ENCODE measurements at places on chromosomes 6 and 20.

GRCh38 chr20:35627121-35627520, 11.5 kb downstream of the SPAG4 start:
- no peak for DNase-seq

- no peak for DNase-seq
Observed at GRCh38 chr6:30821862-30822784, 62.2 kb upstream of the DDR1 start.

DNA sequence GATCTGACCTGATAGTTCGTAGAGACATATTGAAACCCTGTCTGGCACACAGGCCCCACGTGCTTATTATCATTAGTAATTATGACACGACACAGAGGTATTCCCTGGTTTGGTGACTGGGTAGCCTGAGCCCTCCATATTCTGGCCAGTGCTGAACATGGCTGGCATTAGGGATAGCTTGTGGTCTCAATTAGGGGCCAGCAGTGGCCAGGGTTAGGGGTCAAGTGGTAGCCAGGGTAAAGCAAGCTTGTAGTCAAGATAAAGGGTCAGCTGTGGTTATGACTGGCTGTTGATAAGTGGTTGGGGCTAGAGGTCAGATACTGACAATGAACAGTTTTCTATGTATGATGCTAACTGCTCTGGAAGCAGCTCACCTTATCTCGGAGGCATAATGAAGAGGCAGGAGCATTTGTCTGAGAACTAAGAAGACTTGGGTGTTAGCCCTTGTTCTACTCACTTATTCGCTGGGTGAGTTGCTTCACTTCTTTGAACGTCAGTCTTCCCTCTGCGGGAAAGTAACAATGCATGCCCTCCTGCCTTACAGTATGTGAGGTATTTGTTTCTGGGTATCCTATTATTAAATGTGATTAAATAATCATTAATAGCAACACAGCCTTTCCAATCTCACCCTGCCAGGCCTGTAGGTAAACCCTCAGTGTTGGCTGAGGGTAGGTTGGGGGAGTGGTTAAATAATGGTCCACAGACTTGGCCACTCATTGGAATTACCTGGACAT, 66.7 kb downstream of the VEGFA start:
- no peak for DNase-seq

DNA sequence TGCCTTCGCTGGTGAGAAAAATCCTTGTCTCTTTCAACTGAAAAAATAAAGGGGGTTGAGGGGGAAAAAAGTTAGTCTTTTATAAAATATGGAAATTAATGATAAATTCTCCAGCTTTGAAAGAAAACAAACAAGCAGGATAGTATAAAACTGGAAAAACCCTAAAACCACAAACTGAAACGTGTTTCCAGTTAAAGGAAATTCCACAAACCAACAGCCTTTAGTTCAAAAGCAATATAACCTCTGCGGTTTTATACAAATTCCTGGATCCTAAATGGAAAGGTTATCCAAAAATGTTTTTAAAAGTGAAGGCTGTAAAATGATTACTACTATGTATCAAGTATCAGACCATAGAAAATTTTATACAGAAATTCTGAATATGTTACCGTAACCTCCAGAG, 55.6 kb downstream of the BMP5 start:
- DNase-seq = no peak

DNA sequence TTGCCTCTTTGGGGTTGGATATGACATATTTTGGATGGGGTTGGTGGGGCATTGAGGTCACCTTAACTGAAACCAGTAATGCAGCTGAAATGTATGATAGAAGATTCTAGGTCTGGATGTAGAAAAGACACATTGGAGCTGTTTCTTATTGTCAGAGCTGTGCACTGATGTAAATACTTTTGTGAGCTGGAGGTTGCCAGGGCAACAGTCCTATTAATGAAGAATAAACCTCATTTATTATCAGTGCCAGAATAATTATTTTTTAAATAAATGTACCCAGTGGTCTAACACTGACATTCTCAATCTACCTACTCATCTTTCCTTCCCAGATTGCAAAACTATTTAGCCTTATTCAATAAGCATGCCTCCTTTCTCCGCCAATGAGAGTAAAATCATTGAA, 57.0 kb downstream of the CAP2 start:
- DNase-seq = no peak

DNA sequence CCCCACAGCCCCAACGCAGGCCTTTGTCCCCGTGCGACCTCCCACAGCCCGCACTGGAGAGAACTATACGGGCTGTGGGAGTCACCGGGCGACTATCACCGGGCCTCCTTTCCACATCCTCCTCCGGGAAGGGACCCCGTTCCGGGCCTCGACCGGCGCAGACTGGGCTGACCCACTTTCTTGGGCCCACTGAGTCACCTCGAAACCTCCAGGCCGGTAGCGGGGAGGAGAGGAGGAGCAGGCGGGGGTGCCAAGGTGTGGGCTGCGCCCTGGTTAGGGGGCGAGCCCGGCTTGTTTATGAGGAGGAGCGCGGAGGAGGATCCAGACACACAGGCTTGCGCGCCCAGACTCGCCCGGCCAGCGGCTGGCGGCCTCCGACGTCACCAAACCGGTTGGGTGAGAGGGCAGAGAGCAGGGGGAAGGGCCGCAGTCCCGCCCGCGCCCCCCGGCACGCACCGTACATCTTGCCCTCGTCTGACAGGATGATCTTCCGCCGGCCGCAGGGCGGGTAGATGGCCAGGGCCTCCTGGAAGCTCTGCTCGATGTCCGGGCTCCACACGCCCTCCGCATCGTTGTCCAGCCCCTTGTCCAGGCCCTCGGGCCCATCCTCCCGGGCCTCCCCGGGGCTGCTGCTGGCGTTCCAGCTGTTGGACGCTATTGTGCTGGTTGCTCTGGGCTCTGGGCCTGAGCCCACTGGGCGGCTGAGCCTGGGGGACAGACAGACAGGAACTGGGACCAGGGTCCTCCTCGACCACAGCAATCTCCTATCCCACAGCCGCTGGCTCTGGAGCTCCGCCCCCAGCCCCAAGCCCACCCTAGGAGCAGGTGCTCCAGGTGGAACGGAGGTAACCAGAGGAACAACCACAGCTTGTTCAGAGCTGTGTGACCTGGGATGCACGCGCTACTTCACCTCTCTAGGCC, 10.6 kb downstream of the TEAD3 start:
- no peak for DNase-seq

GRCh38 chr6:113401231-113401630, 455.9 kb upstream of the MARCKS start:
- DNase-seq = no peak

DNA sequence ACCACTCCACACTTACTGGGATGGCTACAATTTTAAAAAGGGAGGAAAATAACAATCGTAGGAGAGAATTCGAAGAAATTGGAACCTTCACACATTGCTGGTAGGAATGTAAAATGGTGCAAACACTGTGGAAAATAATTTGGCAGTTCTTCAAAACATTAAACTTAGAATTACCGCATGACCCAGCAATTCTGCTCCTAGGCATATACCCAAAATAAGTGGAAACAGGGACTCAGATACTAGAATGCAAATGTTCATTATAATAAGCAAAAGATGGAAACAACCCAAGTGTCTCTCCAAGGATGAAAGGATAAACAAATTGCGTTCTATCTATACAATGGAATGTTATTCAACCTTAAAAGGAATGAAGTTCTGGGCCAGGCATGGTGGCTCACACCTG, 245.5 kb upstream of the TAB2 start:
- no peak for DNase-seq

DNA sequence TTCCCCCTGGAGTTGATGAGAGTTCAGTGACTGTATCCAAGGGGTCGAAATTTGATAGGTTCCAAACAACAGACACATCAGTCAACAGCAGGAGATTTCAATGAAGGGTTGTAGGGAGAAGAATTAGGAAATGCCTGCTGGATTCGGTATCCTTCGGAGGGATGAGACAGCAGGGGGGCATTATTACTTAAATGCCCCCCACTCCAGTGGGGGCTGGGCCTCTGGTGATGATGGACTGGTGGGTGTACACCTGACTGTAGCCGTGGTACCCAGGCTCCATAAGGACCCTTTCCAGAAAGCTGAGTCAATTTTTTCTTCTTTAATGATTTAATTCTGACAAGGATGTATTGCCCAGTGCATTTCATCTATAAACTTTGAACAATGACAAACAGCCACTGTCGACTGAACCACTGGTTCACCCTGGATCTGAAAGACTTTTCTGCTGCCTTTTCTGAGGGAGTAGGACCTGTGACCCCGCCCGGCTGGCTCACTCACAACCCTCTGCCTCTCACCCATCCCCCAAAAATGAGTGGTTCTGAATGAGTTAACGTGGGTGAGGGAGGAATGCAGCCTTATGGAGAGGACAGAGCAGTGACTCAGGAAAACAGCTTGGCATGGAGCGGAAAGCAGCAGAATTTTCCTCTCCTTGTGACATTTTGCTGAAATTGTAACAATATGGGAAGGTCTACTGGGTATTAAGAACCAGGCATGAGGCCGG, 41.0 kb downstream of the ZMYND8 start:
- no peak for DNase-seq

- no peak for DNase-seq
Observed at GRCh38 chr20:24169256-24169655, 180.7 kb upstream of the GGTLC1 start.

DNA sequence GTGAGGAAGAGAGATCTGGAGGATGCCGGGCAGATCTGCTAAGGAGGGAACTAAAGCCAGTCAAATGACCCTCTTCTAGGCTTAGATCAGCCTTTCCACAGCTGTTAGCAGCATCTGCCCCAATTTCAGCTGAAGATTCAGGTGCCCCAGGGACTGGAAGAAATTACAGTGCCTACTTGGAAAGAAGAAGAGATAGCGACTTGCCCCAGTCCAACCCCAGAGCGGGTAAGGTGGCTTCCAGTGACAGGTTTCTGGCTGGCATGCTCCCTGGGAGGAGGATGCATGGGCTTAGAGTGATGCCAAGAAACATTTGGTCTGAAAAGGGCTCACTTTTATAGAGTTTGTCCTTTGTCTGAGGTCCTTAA, 620 bp downstream of the TJAP1 start:
- no peak for DNase-seq

- DNase-seq = no peak
Observed at GRCh38 chr20:23205211-23205610, 119.1 kb upstream of the CD93 start.

GRCh38 chr6:81748994-81749393, 3.5 kb downstream of the TENT5A start:
- no peak for DNase-seq

DNA sequence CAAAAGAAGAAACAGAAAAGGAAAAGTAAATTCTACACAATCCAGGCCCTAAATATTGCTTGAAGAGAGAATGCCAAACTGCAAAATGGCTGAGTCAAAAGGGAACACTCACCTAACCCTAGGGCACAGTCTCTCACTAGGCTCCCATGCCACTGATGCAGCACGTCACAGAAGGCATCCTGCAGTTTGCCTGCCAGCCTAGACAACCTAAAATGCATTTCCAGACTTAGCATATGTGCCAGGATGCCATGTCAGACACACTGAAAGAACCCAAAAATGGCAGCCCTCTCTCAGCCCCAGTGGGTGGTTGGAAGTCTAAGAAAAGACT, 10.6 kb upstream of the SIRPD start:
- no peak for DNase-seq

- DNase-seq = no peak
Observed at GRCh38 chr6:54491431-54491830, 183.2 kb downstream of the TINAG start.

DNA sequence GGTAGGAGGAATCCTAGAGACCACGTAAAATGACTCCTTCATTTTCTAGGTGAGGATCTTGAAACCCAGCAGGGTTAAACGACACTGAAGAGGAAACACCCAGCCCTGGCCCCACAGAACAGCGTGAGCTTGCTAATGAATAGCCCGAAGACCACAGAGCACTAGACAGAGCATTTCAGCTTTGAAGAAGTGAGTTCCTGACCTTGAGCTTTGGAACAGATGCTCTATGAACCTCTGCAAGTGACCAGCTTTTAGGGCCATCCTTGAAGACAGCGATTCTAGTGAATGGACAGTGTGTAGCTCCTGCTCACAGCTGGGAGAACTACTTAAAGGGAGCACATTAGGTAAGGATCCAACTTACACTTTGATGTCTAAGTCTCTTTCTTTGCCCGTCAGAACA, 74.0 kb upstream of the FRMD1 start:
- no peak for DNase-seq

GRCh38 chr6:28953585-28954258, 29.9 kb upstream of the TRIM27 start:
- no peak for DNase-seq

- no peak for DNase-seq
Observed at GRCh38 chr20:44071526-44072111, 115.4 kb downstream of the JPH2 start.

DNA sequence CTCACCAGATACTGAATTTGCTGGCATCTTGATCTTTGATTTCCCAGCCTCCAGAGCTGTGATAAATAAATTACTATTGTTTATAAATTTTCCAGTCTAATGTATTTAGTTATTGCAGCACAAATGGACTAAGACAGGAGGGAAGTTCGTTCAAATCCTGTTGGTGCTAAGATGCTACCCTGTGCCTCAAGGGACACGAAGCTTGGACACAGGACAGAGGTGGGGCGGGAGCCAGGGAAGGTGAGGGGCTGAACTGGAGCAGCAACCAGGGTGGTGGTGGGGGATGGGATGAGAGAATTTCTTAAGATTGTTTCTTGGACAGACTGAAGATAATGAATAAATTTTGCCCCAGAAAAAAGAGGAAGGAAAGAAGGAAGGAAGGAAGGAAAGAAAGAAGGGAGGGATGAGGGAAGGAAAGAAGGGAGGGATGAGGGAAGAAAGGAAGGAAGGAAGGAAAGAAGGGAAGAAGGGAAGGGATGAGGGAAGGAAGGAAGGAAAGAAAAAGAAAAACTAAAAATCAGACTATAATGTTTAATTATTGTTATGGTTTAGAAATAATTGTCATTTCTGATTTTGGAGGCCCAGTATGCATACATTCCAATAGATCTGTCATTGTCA, 127.2 kb downstream of the CDC5L start:
- DNase-seq = no peak

GRCh38 chr6:2179950-2180349, 65.5 kb downstream of the GMDS start:
- DNase-seq = no peak

- no peak for DNase-seq
Observed at GRCh38 chr20:7850775-7851490, 89.3 kb downstream of the HAO1 start.

GRCh38 chr6:163331245-163331644, 83.3 kb upstream of the QKI start:
- no peak for DNase-seq

- no peak for DNase-seq
Observed at GRCh38 chr20:59297686-59298085, 2.7 kb upstream of the EDN3 start.

- DNase-seq = no peak
Observed at GRCh38 chr20:33696448-33696847, 10.3 kb upstream of the E2F1 start.

DNA sequence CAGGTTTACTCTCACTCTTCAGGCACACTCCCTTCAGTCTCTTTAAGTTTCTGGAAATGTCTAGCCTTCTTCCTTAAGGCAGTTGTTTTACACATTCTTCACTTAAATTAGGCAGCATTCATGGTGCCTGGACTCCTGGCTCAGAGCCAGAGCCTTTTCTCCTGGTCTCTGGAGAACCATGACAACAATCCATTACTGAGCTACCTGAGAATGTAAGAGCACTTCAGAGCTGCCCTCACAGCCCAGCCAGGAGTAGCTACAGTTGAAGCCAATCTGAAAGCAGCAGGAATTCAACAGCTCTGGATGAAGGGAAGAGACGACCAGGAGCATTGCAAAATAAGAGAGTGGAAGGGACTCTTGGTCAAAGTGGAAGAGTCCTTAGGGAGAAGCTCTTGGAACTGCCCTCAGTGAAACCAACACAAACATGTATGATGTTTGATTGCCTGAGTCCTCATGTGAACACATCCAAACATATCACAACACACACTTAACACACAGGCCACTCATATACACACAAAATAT, 416.8 kb upstream of the SPTLC3 start:
- no peak for DNase-seq

All from neuronal stem cell (in vitro differentiated cells).